ENCODE measurements at places on chromosomes 5 and 9. TPM values are rescaled to one million over a fixed set of nuclear protein-coding genes. Genes with fewer than 3 reads are reported as not detected.

IFNB1 gene
- polyA plus RNA-seq = not detected

CDH9 gene
- 8.6 TPM for polyA plus RNA-seq

GADD45G gene
- 4.3 TPM for polyA plus RNA-seq

ABO gene
- 17.6 TPM for polyA plus RNA-seq

FBP2 gene
- polyA plus RNA-seq = not detected

RNF130 gene
- polyA plus RNA-seq = 65.9 TPM

BTNL8 gene
- polyA plus RNA-seq = 1.1 TPM

ADAMTS16 gene
- polyA plus RNA-seq = 80.2 TPM

SPINK4 gene
- not detected for polyA plus RNA-seq

CER1 gene
- 0.38 TPM for polyA plus RNA-seq

ERP44 gene
- 34.1 TPM for polyA plus RNA-seq

SLC2A6 gene
- polyA plus RNA-seq = 2.0 TPM
